Hepatocyte (in vitro differentiated cells): ENCODE measurements at places on chromosomes 7 and 10. TPM values are rescaled to one million over a fixed set of nuclear protein-coding genes. Genes with fewer than 3 reads are reported as not detected.
A peak's percentile ranks its signal among the peaks of the same experiment; 100 is the strongest.

Gene ANKRD1
- polyA plus RNA-seq: 43.4 and 49.5 TPM in 2 replicates

Gene CPED1
- 8.1 and 10.1 TPM in 2 replicates for polyA plus RNA-seq

- no peak for DNase-seq
Measured at GRCh38 chr10:120732643-120733313, 118.4 kb upstream of the WDR11 start.

Gene SAP25
- 1.8 and 4.0 TPM in 2 replicates for polyA plus RNA-seq

GRCh38 chr7:148146346-148146745 is 444.2 kb upstream of the C7orf33 start:
- DNase-seq: no peak

DNA sequence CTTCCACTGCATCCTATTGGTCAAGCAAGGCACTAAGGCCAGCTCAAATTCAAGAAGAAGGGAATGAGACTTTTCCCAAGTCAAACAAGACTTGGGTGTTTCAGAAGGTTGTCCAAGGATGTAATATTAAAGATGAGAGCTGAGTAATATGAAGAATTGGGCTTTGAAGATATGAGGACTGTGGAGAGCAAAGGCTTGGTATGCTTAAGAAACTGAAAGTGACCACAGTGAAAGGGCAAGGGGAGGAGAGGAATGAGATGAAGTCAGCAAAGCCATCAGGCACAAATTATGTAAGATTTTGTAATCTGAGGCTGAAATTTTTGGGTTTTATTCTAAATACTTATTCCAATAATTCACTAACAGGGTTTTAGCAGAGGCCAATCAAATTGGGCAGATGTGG is 38.6 kb upstream of the NPY start:
- DNase-seq: no peak

Gene TYW1B
- 1.7 and 2.0 TPM in 2 replicates for polyA plus RNA-seq

GRCh38 chr10:3330663-3331062 is 158.1 kb upstream of the PITRM1 start:
- peak; percentile 74 for DNase-seq

DNA sequence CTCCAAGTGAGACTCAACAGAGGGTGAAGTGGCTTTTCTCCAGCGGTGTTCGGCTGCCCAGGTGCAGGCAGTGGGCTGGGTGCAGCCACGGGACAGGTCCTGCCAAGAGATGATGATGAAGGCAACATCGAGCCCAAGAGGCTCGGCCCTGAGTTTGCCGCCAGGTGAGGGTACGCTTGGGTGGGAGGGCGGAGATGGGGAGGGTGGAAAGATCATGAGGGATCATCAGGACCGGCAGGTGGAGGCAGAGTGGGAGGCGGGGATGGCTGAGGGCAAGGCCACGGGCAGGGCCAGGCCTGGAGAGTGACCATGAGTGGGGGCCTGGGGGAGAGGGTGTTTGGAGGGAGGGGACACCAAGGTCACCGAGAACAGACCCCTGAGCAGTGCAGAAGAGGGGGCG is 17.8 kb upstream of the AMZ1 start:
- DNase-seq: no peak

Gene KCNIP2
- polyA plus RNA-seq: 0.96 and 1.0 TPM in 2 replicates

GRCh38 chr7:76424413-76425111 is at the start of gene ZP3:
Gene ZP3, plus strand, starts transcription at chr7:76424950. Its CDS starts 15 bp downstream, at chr7:76424965.
- DNase-seq: no peak
